NAMALWA (cell line): ENCODE measurements at places on chromosomes 4 and X.

DNA sequence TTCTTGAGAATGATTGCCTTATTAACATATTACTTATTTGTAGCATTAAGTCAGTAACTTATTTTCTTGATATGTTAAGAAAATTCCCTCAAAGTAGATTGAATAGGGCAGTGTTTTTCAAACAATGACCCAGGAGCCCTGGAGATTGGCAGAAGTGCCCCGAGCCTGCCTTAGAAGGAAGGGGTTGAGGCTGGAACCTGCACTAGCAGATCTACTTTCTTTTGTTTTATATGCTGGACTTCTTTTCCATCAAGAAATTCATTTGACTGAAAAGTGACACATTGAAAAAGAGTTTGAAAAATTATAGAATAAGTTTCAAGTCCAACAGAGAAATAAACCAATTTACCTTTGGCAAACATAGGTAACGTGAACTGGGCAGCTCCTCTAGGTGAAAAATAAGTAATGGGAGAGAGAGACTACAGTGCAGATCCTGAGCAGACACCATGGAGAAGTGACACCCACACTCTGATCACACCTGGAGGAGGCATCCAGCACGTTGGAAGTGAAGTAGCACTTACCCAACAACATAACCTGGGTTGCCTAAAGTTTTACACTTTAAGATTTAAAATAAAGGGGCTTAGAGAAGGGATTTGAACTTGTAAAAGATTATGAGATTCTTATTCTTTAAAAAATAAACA is 18.6 kb downstream of the ARSJ start:
- DNase-seq = no peak

GRCh38 chr4:16443504-16444088 is 217.3 kb upstream of the TAPT1 start:
- DNase-seq = peak; percentile 70

GRCh38 chrX:64205441-64205734 is at the start of gene AMER1:
AMER1 (minus strand) TSS chrX:64205708; CDS start chrX:64193286, 12,422 bp downstream.
- no peak for DNase-seq

GRCh38 chr4:108247387-108248049 is 78.8 kb upstream of the LEF1 start:
- no peak for DNase-seq

- DNase-seq = no peak
These were observed 5.6 kb downstream of the CETN2 start for GRCh38 chrX:152824841-152825374.

GRCh38 chr4:10186228-10187214 is 69.9 kb upstream of the WDR1 start:
- DNase-seq = no peak

DNA sequence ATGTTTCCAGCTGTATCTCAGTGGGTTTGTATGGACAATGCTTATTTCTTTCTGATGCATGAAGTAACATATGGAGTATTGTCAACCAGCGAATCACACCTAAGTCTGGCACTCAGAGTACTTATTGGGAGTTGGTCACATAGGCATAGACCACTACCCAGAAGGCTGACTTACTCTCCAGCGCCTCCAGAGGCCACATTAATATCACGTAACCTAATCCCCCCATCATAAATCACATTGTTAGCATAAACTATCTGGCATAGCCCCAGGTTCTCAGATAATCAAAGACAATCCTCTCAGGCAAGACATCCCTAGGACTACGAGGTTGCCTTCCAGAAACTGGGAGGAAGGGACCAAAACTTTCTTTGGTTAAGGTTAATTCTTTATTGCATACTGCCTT is 560.5 kb upstream of the PABPC4L start:
- DNase-seq = peak; percentile 43

- DNase-seq = no peak
These were observed 355.9 kb upstream of the EDA2R start for GRCh38 chrX:66994729-66995128.

DNA sequence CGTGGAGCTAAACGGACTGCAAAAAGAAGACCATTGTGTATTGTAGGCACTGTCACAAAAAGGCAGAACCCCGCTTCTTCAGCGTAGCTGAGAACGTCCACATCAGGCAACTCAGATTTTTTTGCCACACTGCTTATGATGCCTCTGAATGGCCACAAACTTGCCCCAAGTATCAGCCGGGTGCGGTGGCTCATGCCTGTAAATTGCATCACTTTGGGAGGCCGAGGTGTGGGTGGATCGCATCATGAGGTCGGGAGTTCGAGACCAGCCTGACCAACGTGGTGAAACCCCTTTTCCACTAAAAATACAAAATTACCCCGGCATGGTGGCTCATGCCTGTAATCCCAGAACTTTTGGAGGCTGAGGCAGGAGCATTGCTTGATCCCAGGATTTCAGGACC is 14.9 kb upstream of the IL3RA start:
- DNase-seq = no peak

DNA sequence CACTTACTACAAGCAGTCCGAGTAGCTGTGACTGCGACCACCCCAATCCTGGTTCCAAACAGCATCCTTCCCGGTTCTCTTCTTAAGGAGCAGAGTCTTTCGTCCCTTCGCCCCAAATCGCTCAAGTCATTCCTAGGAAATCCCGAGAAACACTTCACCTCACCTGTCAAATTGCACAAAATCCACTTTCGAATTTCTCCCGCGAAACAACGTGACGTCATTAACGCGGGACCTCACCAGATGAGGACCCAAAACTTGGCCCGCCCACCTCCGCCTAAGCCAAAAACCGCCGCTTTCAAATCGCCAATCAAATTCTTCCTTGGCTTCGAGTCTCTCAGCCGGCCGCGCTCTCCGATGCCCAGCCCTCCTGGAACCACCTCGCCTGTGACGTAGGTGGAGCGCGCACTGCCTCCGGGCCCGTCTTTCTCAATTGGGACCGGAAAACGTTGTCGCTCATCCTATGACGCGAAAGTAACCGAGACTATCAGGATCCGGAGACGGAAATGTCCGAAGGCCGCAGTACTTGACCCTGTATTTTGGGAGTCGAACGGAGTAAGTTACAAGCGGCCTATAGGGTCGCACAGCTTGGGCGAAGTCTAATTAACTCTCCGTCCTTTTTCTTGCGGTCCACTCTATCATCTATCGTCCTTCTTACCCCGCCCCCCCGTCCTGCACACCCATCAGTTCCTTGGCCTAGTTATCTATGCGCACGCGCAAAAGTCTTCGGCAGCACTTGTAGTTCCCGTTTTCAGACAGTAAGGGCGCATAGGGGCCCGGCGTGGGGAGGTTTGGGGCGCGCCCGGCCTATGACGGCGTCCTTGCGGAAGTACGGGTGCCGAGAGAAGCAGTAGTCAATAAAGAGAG is at the start of the genes LARP7 and ZGRF1:
TSS of gene LARP7 (plus strand) at position 456 of the 864 bp plus-strand sequence. CDS start 7,527 bp downstream, outside the sequence.
TSS of gene ZGRF1 (minus strand) at position 222 of the 864 bp plus-strand sequence. CDS start 3,733 bp downstream, outside the sequence.
- DNase-seq = peak; percentile 99

- no peak for DNase-seq
These were observed 32.6 kb upstream of the STOX2 start for GRCh38 chr4:183872531-183872930.

GRCh38 chr4:141727420-141727819 is 91.0 kb downstream of the IL15 start:
- no peak for DNase-seq

DNA sequence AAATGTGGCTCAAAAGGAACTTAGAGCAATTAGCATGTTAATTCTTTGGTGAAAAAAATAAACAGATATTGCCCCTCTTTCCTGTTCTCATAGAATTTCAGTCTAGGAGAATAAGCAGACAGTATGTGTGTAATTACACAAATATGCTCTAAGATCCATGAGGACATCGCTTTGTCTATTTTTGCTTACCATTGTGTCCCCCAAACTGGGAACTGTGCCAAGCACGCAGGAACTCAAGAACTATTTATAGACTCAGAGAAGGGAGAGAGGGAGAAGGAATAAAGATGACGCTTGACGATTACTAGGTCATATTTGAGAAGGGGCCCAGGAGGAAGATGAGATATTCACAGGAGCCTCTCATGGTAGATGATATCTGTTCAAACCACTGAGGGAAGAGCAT is 692.6 kb downstream of the RAB28 start:
- DNase-seq = no peak

DNA sequence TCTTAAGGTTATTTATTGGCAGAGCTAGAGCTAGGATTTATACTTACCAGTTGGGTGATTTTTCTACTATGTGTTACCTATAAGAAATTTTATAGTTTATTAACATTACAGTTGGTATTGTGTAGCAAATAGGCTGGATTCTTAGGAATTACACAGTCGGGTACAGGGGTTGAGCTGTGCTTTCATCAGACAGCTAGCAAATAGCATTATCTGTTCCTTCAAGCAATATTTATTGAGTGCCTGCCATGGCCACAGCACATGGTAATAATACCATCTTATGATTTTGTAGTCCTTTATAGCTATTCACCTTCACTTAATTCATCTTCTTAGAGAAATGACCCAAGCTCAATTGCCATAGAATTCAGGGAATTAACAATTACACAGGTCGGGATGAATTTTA is 109.4 kb upstream of the PACRGL start:
- DNase-seq = no peak

- no peak for DNase-seq
These were observed 39.6 kb downstream of the KLF3 start for GRCh38 chr4:38703635-38704034.

GRCh38 chr4:38856524-38857337 is at the start of gene TLR6:
TLR6 (minus strand) TSS chr4:38856817; CDS start chr4:38829473, 27,344 bp downstream.
- peak; percentile 95 for DNase-seq

DNA sequence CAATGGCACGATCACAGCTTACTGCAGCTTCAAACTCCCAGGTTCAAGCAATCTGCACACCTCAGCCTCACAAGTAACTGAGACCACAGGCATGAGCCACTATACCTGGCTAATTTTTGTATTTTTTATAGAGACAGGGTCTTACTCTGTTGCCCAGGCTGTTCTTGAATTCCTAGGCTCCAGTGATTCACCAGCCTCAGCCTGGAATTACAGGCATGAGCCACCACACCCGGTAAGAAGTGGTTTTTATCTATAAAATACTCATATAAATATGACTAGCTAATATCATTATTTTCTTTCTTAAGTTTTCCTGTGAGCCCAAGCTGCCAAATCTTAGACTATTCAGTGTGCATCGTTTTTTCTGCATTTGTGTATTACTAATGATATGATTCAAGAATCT is 4.4 kb downstream of the SCFD2 start:
- no peak for DNase-seq

- DNase-seq = no peak
These were observed 9.6 kb upstream of the STK32B start for GRCh38 chr4:5041699-5042098.

DNA sequence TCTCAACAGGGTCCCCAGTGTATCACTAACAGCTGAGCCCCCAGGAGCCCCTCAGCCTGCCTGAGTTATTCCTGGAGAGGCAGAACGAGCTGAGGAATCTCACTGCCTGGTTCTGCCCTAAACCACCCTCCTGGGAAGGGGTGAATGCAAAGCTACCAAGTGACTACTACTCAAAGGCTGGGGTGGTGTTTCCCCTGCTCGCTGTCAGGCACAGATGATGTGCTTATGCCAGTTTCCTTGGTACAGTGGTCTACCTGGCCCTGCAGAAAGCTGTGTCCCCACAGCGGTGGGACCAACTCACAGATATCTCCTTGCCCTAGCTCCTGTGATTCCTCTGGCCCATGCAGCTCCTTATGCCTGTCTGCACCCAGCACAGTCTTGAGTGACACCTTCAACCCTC is 35.4 kb upstream of the ASMTL start:
- no peak for DNase-seq

GRCh38 chrX:48919947-48920717 is 1.3 kb upstream of the PIM2 start:
- DNase-seq = no peak

- DNase-seq = peak; percentile 68
These were observed 64.3 kb upstream of the FTHL17 start for GRCh38 chrX:31136144-31136611.

DNA sequence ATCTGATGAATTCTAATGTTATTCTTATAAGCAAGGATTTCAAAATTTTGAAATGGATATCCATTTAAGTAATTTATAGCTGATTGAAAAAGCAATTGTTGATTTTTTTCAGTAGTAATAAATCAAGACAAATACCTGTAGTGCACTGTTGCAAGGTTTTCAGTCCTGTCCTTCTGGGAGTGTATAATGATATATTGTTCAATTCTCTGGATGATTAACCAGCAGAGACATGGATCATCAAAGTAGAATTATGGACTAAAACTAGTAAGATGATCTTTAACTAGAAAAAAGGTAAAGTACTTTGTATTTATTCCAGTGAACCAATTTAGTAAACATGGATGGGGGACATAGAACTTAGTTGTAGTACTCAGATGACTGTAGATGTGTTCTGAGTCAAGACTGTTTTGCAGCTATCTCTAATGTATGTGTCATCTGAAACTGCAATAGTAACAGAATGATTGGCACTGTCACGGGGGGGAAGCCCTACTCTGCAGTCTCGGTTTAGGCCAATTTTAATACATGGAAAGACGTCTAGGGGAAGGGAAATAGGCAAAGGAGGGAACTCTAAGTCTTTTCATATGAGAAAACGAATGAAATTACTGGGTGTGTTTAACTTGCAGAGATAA is 121.9 kb downstream of the GLRA3 start:
- no peak for DNase-seq

GRCh38 chrX:148808833-148809232 is 308.4 kb downstream of the AFF2 start:
- no peak for DNase-seq

DNA sequence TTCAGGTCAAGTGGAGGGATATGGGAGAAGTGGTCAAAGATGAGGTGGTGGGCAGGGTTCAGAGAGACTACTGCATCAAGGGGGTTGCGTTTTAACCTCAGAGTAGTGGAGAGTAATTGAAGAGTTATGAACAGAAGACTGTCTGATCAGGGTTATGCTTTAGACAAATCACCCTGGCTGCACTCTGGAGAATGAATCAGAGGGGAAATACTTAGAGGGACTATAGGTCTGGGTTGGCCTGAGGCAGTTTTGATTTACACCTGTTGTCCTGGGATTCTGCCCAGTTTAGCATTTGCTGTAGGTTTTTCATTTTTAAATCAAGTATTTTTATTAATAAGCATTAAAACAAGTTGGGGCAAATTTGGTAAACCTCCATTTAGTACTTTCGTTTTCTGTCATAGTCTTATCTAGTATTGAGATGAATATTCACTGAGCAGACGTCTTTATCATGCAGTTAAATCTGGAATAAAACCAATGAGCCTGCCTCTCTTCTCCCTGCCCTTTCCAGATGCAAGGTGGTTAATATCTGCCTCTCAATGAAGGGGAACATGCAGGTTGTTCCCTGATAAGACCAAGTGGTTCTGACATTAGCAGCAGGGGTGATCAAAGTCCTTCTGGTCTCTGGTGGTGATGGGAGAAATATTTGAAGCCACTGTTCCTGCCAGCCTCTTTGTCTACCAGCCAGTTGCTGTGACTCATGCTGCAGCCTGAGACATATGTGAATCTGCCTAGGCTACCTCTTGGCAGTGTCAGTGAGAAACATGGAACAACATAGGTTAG is 116.0 kb upstream of the RPS6KA3 start:
- no peak for DNase-seq

DNA sequence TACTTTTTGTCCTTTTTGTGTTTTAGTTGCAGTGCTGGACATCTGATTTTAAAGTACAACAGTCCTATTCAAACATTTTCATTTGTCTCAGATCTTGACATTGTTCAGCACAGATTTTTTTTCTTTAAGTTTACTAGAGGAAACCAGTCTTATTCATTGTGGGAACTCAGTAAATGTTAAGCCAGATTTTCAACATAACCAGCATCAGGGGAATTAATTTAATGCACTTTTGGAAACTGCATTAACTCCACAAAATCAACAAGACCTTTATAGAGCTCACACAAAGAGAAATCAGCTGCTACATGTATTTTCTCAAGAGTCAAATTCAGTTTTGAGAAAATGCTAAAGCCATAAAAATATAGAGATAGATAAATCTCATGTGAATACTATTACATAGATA is 9.9 kb downstream of the CPE start:
- DNase-seq = no peak
